ENCODE measurements at places on chromosomes 4 and X. TPM values are rescaled to one million over a fixed set of nuclear protein-coding genes. Genes with fewer than 3 reads are reported as not detected.

Gene TEX13D
- not detected for total RNA-seq

Gene NLRP2B
- total RNA-seq, result not detected

Gene ATOH1
- total RNA-seq, result not detected

Gene SORBS2
- 3.7 TPM for total RNA-seq

Gene CXCL11
- total RNA-seq, result not detected

Gene CXCR3
- total RNA-seq, result not detected

Gene SASH3
- not detected for total RNA-seq

Gene NKX3-2
- total RNA-seq, result not detected

Gene IDUA
- total RNA-seq, result 2.0 TPM

Gene ATP5ME
- 116 TPM for total RNA-seq

Gene ZNF674
- total RNA-seq, result 0.81 TPM

Gene CITED1
- not detected for total RNA-seq

Gene LANCL3
- total RNA-seq, result 0.16 TPM

Gene NPY1R
- total RNA-seq, result 38.8 TPM

Gene TMEM255A
- total RNA-seq, result 0.89 TPM

Gene TLR7
- total RNA-seq, result not detected

Gene AMOT
- total RNA-seq, result 8.1 TPM

Gene FOXR2
- total RNA-seq, result not detected

Gene CT45A5
- not detected for total RNA-seq

Gene SPANXN5
- not detected for total RNA-seq

Gene HEPH
- total RNA-seq, result 6.1 TPM

Gene CDKN2AIP
- total RNA-seq, result 16.0 TPM

Gene TRIM61
- 0.25 TPM for total RNA-seq

Gene CHRNA9
- under 0.01 TPM for total RNA-seq

Gene SLC26A1
- total RNA-seq, result 0.16 TPM

Gene SPACA5
- not detected for total RNA-seq

Gene CFAP299
- total RNA-seq, result not detected

Gene LPAR4
- 0.63 TPM for total RNA-seq

Gene YY2
- total RNA-seq, result 1.8 TPM

Measured in mesangial cell (primary cell).